ENCODE measurements at places on chromosomes 4 and X.

DNA sequence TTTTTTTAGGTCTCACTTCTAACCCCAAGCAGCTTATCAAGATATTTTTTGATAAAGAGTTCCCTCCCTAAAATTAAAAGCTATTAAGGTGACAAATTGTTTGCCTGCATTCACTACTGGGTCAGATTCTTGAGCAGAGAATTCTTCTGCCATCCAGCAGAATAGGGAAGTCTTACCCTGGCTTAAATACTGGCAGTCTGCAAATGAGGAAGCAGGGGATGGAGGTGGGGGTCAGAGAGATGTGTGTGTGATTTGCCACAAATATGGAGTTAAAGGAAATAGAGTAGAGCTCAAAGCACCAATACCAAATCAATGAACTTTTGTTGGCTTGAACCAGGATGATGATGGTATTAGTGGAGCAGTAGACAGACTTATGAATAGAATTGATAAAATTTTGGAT lies 122.2 kb downstream of the ANXA5 start:
- DNase-seq = no peak

DNA sequence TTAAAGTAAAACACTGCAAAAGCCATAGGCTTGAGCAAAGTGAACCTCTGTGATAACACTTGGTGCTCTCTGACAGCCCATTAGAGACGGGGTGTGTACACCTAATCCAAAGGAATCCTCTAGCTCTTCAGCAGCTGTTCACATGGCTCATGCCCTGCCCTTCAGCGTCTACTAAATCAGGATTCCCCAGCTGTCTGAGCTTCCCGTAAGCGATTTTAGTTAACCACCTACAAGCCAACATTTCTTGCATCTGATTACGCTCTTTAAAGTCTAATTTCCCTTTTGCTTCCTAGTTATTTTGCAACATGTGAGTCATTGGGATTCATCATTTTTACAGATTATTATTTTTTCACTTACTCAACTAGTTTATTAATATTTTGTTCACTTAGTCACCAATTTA lies 6.5 kb downstream of the DMD start:
- no peak for DNase-seq

DNA sequence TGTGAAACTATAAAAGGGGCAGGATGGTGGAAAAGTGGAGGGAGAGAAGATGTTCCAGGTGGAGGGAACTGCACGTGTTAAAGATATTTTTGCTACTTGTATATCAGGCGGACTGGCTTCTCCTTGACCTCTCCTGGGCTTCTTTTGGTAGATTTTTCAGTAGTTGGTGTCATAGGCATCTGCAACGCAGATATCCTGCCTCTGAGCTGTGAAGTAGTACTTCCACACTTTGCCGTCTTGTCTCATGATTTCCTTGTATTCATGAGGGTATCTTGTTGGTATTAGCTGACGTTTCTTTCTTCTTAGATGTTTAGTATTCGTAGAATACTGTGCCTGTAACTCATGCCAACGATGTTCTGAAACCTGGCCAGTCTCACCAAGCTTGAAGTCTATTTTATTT lies 81.0 kb downstream of the WWC2 start:
- DNase-seq = no peak

DNA sequence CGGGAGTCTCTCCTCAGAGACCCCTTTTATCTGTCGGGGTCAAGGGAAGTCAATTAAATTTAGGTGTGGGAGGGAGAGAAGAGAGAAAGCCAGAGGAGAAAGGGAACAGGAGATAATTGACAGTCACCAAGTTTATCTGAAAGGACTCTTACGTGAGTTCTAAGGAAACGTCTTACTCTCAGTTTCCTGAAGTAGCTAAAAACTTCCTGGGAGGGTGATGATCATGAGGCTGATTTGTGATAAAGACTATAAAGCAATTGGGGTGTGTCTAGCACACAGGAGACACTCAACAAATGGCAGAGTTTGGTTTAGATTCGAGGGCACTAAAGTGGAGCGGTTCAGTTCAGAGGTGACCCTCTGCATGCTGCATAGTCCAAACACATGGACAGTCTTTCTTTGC lies 254.1 kb downstream of the FBXW7 start:
- no peak for DNase-seq

GRCh38 chr4:157014621-157015591 lies 43.3 kb upstream of the PDGFC start:
- DNase-seq = no peak

GRCh38 chrX:13719192-13719856 lies 15.1 kb downstream of the TRAPPC2 start:
- no peak for DNase-seq

DNA sequence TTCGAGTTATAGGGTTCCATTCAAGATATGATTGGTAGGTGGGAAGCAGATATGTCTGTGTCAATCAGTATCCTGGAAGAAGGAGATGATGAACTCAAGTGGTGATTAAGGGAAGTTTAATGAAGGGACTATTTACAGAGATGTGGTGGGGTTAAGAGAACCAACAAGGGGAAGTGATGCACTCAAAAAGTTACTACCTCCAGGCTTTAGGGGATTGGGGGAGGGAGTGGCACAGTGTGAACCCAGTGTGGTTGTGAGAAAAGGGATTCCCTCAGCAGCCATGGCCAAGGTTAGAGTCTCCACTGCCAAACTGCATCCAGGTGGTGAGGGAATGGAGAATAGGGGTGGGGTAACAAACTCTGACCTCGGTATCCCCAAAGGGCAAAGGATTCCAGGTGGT lies 27.9 kb downstream of the PKD2 start:
- DNase-seq = no peak

DNA sequence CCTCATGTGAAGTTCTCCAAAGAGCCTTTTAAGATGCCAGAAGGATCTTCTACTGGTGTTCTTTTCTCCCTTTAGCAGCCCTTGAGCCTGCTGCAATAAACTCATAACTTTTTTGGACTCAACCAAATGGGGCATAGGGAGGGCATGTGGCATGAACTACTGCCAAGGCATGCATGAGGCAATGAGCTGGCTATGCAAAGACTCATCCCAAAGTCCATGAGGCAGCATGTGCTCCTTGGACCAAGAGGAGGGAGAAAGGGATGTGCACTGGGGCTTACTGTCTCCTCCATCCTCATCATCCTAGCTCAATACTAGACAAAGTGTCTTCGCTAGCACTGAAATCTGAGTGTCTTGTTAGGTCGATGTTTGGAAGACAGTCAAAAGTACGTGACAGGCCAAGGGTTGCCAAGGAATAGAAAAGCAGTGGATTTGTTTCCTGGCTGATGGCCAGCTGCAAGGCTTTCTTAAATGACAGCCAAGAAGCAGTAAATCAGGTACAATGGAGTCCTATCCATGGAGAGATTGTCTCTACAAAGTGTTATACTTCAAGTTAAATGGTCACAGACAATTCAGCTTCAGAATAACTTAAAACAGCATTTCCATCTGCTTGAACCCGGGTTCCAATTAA lies 44.5 kb upstream of the ATXN3L start:
- DNase-seq = no peak

GRCh38 chr4:174828845-174829701 lies at the start of gene GLRA3:
TSS of gene GLRA3 (minus strand) at chr4:174829247. CDS start at chr4:174828811, 436 bp downstream.
- DNase-seq = peak; percentile 85

- no peak for DNase-seq
Observed at GRCh38 chr4:37627263-37627662, 58.9 kb downstream of the RELL1 start.

All from testis (tissue), 5 donors.